ENCODE measurements at places on chromosomes 7 and 10.

DNA sequence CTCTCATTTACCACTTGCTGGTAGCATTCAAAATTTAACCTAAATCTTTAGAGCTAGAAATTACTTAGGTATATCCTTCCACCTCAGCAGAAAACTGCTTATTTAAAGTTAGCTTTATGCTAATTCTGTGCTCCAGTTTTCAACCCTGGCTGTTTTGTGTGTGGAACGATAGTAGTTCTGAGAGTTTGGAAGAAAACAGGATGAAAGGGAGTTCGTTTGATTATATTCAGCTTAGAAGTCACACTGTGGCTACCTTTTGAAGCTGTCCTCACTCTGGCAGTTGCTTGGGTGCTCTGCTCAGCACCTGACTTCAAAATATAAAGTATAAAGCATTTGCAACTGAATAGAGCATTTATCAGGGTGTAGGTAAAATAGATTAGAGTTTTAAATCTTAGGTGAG is 2.6 kb upstream of the ASCC1 start:
- DNase-seq = no peak

DNA sequence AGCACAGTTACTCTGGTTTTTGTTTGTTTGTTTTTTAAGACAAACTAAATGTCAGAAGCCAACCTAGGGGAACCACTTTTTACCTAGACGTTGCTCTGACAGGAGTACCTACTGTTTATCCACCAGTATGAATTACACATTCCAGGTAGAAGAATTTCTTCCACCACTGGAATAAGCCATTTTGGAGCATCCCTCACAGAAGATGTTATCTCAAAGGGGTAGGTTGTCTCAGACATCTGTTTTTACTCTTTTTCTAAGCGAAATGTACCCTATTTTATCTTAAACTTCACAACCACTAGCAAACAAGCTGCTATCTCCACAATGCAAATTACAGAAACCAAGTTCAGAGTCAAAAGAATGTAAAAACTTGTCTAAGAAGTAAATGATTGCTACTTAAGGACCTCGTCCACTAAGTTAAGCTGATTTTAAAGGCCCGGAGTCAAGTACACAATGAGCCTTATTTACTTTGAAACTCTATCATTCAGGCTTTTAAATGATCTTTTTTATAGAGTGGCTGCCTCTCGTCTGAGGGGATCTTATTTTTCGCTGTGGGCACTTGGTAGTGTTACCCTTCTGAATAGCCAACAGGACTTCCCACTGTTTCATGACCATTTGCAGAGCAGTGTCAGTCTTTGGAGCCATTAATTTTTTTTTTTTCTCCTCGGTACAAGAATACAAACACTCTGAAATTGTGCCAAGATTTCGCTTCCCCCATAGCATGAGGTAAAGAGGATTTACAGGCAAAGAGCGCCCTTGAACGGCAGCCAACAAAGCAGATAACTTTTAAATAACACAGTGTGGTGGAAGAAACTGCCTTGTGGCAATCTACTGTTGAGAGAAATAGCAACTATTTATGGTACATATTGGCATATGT is 15.7 kb upstream of the ARMC3 start:
- DNase-seq = peak; percentile 64

DNA sequence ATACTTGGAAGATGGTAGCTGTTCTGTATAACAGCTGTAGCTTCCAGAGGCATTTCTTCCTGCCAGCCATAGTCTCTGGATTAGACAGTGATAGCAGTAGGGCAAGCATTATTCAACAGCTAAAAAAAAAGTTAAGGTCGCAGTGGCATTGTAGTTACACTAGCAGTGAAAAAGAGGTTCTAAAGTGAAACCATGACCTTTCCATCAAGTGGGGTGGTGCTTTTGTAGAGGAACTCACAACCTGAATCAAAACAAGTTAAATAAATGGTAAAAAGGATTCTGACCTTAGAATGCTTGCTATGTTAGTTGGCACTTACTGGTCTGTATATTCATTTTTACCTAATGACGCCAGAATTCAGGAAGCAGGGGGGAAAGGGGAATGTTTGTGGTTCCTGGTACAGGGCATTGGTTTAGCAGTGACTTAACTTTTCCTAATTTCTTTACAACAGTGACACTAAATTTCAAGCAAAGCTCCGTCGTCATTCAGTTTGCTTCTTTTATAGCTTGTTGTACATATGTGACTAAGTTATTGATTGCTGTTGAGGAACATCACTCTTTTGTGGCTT is 55.0 kb downstream of the GBF1 start:
- peak; percentile 80 for DNase-seq

GRCh38 chr10:122152544-122152943 is 118.6 kb upstream of the BTBD16 start:
- no peak for DNase-seq

DNA sequence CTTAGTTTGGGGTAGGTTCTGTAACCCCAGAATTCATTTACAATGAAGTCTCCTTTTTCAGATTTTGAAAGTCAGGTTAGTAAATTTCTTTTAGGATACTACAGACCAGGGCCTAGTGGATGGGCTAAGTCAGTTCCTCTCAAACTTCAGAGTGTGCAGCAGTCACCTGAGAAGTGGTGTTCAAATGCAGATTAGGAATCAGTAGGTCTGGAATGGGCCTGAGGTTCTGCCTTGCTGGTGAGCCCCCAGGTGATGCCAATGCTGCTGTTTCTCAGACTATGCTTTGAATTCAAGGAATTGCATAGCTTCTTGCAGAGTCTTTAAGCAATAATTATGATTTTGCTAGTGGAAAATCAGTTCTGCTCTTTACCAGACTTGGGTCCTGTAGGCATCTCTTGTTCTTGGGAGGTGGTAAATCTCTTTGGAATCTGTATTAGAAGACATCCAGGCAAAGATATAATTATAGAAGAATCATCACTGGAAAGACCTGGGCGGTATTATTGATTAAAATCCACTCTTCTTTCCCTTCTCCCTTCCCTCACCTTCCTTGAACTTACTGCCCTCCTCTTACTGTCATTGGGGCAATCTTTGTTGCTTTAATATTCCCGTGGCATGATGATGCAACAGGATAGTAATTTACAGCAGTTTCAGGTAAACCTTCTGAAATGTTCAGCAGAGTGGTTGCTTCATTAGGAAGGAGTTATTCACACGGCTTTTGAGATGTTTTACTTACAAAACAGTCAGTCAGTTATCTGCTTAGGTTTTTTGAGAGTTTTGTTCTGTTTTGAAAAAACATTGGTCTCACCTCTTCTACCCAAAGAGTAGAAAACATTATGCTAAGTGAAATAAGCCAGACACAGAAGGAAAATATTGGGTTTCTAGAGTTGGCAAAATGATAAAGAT is 87.2 kb downstream of the NRF1 start:
- no peak for DNase-seq

DNA sequence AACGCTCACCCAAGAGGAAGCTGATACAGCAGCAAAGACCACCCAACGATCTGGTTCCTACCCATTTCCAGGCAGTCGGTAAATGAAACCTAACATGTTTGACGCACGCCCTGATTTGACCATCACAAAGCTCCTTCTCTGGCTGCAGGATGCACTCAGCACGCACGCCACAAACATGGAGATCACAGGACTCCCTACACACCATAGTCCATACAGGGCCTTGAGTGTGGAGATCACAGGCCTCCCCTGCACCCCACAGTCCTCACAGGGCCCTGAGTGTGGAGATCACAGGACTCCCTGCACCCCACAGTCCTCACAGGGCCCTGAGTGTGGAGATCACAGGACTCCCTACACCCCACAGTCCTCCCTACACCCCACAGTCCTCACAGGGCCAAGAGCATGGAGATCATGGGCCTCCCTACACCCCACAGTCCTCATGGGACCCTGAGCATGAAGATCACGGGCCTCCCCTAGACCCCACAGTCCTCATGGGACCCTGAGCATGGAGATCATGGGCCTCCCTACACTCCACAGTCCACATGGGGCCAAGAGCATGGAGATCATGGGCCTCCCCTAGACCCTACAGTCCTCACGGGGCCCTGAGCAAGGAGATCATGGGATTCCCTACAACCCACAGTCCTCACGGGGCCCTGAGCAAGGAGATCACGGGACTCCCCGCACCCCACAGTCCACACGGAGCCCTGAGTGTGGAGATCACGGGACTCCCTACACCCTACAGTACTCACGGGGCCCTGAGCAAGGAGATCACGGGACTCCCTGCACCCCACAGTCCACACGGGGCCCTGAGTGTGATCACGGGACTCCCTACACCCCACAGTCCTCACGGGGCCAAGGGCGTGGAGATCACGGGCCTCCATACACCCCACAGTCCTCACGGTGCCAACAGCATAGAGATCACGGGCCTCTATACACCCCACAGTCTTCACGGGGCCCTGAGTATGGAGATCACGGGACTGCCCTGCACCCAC is 409.2 kb downstream of the DNAJB6 start:
- no peak for DNase-seq

- DNase-seq = no peak
Measured at GRCh38 chr10:105288026-105288425, 646.9 kb downstream of the SORCS3 start.

DNA sequence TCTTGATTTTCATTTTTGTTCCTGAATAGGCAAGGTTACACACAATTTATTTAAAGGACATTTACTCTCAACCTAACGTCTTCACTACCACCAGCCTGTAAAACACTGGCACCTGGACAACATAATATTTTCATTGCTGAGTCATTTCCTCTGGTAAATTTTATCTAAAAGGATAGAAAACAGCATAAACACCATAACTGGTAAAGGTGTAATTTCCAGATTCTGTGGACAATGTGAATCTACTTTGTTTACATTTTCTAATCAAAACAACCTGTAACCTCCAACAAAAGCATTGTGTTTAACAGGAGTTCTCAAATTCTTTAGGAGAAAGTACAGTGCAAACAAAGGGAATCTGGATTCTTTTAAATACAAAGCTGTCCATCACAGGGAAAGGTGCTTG is 472.0 kb upstream of the AKR1E2 start:
- DNase-seq = peak; percentile 42

DNA sequence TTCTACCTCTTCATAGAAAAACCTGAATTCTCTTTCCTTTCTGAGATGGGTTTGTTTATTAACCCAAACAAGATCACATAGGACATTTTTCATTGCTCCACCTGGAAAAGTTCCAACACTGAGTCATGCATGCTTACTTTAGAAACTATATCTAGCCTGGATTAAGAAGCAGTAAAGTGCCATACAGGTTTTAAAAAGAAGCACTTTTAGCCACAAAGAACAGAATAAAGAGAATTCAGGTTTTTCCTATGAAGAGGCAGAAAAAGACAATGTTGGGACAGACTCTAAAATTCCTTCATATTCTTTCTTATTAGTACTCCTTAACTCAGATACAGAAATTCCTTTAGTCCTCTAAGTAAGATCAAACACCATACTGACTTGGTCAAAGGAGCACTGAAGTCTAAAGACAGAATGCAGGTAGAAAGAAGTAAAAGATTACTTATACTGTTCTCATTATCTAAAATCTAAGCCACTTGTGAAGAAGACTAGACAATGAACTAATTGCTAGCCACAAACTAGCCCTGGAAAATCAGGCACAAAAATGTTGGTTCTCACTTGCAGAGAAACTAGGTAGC is 241.3 kb downstream of the ANK3 start:
- peak; percentile 37 for DNase-seq

- DNase-seq = peak; percentile 54
Measured at GRCh38 chr10:69045441-69046300, 42.2 kb upstream of the SRGN start.
